ENCODE measurements at places on chromosomes 5 and 9.

- DNase-seq, result no peak
These were observed 167.5 kb upstream of the KLF9 start for GRCh38 chr9:70581955-70582350.

DNA sequence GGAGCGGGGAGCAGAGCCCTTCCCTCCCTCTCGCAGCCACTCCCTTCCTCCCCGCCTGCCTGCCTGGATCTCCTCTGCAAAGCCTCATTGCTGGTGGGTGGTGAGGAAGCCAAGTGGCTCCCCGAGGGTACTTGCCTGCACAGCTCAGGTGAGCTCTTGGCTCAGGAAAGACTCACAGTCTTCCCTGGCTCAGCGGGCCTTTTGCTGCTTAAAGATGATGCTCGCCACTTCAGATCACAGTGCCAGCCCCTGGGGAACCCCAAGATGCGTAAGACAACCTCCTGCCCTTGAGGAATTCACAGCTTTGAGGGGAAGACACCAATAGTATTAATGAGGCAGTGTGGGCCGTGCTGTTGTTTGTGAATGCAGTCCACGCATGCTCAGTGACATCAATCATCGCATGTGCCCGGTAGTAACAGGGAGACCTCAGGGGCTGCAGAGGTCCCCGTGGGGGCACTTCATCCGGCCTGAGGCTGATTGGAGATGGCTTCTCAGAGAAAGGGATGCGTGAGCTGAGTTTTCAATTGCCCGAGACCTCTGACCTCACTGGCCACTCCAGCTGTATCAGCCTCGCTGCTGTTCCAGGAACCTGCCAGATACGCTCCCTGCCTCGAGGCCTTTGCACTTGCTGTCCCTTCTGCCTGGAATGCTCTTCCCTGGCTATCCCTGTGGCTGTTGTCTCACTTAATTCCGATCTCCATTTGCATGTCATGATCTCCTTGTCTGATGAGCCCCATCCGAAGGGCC lies 36.8 kb downstream of the ERGIC1 start:
- no peak for DNase-seq

DNA sequence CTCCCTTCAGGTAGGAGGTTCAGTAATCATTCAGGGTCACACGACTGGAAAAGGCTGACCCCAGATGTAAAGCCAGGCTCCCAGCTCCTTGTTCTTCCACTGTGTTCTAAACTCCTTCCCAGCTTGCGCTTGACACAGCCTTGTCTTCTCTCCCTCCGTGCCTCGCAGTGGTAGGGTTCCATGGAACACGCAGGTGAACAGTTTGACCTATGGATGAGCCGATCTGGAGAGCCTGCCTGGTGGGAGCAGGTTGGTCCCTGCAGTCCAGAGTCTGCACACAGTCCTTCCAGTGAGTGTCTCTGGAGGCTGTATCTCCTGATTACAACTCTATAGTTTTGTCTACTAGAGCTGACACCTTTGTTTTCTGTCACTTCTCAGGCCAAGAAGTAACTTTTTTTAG lies 85.9 kb downstream of the IQGAP2 start:
- no peak for DNase-seq

DNA sequence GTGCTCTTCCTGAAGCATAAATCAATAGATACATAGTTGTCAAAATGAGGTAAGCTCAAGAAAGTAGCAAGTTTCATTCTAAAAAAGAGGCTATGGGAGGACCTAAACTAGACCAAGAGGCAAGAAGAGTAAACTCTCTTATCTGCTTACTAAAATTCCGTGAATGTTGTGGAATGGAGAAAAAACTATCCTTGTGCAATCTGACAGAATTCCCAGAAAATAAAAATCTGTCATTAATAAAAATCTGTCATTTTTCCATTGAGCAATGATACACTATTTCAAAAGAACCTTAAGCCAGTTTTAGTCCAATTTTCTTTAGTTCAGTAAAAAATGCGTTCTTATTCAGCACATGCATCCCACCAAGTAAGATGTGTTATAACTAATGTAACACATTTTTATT lies 15.9 kb upstream of the FANCC start:
- no peak for DNase-seq

DNA sequence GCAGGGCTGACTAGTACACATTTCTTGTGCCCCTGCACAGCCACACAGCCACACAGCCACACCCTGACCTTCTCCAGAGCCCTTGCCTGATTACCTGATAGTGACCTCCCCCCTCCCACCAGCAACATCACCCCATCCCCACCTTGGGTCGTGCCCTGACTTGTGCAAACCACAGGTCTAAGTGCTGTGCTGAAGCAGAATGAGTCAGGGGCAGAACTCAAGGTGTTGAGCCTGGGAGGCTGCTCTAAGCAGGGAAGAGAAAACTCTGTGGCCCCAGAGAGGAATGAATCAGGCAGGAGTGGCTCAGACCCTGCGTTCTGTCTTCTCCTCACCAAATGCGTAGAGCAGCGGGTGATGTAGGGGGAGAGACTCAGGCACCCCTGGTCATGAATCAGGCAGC lies 24.3 kb upstream of the FAT2 start:
- DNase-seq, result no peak

- no peak for DNase-seq
These were observed 455.4 kb downstream of the EBF1 start for GRCh38 chr5:158644301-158644700.

- no peak for DNase-seq
These were observed at the start of gene IFNB1 for GRCh38 chr9:21077781-21078180. TSS of gene IFNB1 (minus strand) at chr9:21077942. CDS start at chr9:21077869, 73 bp downstream.

DNA sequence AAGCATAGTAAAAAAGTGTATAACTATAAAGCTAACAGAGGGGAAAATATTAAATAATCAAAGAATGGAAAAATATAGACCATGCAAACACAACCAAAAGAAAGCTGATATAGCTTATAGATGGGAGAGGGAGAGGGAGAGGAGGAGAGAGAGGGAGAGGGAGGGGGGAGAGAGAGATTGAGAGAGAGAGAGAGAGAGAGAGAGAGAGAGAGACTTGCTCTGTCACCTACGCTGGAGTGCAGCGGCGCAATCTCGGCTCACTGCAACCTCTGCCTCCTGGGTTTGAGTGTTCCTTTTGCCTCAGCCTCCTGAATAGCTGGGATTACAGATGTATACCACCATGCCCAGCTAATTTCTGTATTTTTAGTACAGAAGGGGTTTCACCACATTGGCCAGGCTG lies 110.6 kb downstream of the RAPGEF6 start:
- DNase-seq, result no peak

DNA sequence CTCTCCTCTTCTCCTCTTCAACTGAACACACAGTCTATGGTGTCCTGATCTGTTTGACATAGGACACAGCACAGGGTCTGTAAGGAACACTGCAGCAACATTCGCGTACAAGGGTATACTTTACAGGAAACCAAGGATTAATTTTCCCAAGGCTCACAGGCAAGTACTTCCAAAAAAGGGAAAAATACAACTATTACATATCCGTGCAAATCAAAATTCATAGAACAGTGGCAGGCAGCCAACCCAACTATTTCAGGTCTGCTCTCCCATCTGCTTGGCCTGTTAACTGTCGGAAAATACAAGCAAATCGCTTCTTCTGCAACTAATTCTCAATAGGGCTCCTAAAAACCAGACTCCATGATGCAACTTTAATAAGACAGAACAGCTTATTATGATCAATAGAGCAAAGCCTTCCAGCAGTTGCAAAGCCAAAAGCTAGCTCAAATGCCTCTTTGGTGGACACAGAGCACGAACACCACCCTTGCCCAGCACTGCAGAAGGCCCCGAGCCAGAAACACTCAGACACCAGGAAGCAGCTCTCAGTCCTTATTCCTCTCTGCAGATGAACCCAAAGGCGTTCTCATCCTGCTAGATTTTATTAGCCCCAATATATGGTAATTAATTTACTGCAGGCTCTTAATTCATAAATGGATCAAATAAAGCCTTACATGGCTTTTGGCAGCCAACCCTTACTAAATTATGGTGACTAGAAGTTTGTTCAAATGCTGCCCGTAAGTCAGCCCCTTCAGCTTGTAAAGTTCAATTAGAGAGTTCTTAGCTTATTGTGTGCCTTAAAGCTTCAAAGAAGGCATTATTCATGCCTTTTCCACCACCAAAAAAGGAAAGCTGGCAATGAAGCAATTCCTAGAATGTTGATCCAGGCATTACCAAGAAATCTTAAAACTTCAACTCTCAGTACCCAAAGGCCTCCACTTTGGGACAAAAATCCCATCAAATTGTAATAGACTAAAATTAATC lies 68.8 kb downstream of the ZNF608 start:
- no peak for DNase-seq

DNA sequence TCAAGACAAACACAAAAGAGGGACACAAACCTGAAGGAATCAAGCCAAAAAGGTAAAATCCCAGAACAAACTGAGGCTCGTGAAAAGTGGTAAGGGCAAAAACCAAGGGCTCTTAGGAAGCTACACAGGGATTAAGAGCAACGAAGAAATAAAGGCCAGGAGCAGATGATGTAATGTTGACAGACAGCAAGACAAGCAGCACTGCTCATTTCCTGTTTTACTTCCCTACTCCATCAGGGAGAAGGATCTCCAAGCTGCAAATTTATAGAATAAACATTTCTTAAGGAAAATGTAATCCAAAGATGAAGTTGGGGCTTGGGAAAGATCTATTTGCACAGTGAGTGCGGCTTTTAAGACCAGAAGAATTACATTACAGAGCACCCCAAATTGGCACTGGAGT lies 182.3 kb upstream of the MAP1B start:
- no peak for DNase-seq

DNA sequence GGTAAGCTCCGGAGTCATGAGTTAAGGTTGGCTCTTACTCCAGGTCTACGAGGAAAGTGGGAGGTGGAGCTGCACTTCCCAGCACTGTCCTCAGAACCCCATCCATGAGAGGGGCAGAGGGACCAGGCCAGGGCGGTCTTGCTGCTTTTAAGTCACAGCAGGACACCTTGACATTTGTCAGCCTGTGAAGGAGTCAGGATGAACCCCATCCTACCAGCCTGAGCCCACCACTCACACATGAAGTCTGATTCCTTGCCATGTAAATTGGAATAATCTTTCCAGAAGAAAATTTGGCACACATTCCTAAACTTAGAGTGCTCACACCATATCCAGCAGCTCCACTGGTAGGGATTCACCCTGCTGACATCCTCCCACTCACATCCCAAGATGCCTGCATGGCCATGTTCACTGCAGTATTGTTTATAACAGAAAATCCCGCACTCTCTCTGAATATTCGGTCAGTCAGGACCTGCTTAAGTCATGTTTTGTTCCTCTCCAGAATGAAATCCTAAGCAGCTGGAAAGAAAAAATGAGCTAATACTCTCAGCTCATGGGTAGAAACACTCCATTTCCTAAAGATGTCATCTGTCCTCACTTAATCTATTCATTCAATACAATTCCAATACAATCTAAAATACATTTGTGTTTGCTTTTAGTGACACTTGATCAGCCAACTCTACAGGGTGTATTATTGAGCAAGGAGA lies 79.3 kb upstream of the COL5A1 start:
- DNase-seq, result no peak

- DNase-seq, result no peak
These were observed 21.6 kb upstream of the SLC9A3 start for GRCh38 chr5:545641-546375.

- no peak for DNase-seq
These were observed 219.1 kb downstream of the ADAMTS6 start for GRCh38 chr5:65262649-65263059.

- DNase-seq, result no peak
These were observed 315.6 kb upstream of the KLF4 start for GRCh38 chr9:107805201-107805600.

- no peak for DNase-seq
These were observed 1026.9 kb downstream of the PTPRD start for GRCh38 chr9:9585920-9586319.

DNA sequence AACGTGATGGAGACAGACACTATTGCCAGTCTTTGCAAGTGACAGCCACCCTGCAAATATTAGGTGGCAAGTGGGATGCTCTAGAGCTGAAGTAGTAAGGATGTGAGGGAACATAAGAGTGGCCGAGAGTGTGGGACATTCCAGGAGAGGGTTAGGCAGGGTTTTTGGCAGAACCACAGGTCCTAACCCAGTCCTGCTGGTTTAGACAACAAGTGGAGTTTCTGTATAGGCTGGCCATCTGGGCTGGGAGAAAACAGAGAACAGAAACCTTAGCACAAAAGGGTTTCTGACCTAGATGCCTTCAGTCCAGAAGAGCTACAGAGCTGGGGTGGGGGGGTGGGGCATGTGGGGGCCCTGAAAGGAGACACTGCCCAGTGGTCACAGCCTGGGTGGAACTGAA lies 107.4 kb downstream of the TMEM174 start:
- DNase-seq, result no peak

DNA sequence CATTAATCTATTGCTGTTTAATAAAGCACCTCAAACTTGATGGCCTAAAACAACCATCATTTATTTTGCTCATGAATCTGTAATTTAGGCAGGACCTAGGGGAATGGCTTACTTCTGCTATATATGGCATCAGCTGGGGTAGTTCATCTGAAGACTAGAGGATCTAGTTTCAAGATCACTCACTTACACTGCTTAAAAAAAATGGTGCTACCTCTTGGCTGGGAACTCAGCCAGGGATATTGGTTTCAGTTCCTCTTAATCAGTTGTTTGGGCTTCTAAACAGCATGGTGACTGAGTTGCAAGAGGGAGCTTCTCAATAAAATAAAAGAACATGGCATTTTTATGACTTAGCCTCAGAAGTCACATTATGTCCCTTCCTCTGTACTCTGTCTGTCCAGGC lies 142.0 kb downstream of the FAM114A2 start:
- DNase-seq, result no peak

GRCh38 chr5:82406205-82406773 lies 128.1 kb upstream of the RPS23 start:
- DNase-seq, result no peak

GRCh38 chr5:1171340-1171941 lies 30.0 kb upstream of the SLC6A19 start:
- no peak for DNase-seq

DNA sequence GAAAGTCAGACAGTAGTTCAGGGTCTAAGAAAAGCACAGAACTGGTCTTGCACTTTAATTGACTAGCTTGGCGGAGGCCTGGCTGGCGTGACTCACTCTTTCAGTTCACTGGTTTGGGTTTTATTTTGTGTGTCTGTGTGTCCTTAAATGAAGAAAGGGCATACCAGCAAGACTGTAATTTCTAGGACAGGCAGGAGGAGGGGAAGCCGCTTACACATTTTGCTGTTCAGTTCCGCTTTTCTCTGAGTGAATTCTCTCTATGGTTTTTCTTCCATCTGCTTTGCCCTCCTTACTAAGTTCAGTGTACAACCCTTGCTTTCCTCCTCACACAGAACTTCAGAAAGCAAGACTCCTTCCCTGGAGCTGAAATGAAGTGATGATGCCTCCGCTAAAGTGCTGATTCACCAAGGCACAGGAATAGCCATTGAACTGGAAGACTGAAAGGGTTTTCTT lies 150.8 kb downstream of the MEF2C start:
- DNase-seq, result no peak

- DNase-seq, result no peak
These were observed 118.9 kb upstream of the ADRA1B start for GRCh38 chr5:159797261-159797970.

DNA sequence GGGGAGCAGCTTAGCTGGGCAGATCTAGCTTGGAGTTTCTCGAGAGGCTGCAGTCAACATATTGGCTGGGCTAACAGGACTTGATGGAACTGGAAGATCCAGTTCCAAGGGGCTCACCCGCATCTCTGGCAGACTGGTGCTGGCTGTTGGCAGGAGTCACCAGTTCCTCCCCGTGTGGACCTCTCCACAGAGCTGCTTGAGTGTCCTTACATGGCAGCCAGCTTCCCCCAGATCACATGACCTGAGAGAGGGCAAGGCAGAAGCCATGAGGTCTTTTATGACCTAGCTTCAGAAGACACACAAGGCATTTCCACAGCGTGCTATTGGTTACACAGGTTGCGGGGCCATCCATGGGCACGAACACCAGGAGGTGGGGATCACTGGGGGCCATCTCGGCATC lies 26.4 kb upstream of the RXRA start:
- DNase-seq, result no peak
